GDM1 (cell line): ENCODE measurements at places on chromosomes 12 and 14.

DNA sequence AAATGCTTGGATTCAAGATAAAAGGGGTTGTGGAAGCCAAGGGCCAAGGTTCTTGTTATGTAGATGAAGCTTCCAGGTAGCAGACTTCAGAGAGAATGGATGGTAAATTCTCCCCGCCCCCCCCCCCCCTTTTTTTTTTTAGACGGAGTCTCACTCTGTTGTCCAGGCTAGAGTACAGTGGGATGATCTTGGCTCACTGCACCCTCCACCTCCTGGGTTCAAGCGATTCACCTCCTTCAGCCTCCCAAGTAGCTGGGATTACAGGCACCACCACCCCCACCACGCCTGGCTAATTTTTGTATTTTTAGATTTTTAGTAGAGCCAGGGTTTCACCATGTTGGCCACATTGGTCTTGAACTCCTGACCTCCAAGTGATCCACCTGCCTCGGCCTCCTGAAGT, 4.1 kb downstream of the DGLUCY start:
- no peak for DNase-seq

DNA sequence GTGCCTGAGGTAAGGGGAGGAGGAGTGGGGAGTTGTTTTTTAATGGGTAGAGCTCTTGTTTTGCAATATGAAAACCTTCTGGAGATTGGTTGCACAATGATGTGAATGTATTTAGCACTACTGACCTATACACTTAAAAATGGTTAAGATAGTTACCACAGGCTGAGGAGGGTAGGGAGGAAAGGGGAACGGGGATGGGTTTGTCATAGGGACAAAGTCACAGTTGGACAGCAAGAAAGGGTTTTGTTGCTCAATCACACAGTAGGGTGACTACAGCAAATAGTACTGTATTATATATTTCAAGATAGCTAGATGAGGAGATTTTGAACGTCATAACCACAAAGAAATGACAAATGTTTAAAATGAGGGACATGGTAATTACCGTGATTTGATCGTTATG, 1562.4 kb downstream of the AACS start:
- DNase-seq, result no peak

GRCh38 chr12:88870000-88870737, 289.9 kb upstream of the KITLG start:
- DNase-seq, result no peak

- no peak for DNase-seq
These were observed 60.0 kb upstream of the PNMA1 start for GRCh38 chr14:73774241-73774570.

GRCh38 chr14:98954349-98955000, 317.5 kb downstream of the BCL11B start:
- no peak for DNase-seq

- DNase-seq, result no peak
These were observed 41.5 kb downstream of the FRS2 start for GRCh38 chr12:69511469-69512267.

DNA sequence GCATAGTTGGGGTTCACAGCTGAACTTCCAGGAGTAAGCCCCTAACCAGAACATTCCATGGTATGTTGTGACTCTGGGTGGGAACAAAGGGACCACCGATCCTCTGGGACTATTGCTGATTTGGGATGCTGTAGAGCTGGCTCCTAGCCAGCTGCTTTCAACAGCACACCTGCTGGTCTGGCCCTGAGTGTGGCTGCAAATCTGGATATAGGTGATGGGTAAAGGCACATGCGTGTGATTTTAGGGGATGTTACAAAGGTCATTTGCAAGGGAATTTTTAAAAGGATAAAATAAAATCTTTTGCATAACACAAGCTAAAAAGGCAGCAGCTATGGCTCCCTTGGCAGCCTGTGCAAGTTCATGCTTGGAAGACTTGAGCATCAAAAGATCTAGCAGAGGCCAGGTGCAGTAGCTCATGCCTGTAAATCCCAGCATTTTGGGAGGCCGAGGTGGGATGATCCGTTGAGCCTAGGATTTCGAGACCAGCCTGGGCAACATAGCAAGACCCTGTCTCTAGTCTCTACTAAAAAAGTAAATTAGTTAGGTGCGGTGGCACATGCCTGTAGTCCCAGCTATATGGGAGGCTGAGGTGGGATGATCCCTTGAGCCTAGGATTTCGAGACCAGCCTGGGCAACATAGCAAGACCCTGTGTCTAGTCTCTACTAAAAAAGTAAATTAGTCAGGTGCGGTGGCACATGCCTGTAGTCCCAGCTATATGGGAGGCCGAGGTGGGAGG, 1.6 kb downstream of the ALDH2 start:
- DNase-seq, result no peak

DNA sequence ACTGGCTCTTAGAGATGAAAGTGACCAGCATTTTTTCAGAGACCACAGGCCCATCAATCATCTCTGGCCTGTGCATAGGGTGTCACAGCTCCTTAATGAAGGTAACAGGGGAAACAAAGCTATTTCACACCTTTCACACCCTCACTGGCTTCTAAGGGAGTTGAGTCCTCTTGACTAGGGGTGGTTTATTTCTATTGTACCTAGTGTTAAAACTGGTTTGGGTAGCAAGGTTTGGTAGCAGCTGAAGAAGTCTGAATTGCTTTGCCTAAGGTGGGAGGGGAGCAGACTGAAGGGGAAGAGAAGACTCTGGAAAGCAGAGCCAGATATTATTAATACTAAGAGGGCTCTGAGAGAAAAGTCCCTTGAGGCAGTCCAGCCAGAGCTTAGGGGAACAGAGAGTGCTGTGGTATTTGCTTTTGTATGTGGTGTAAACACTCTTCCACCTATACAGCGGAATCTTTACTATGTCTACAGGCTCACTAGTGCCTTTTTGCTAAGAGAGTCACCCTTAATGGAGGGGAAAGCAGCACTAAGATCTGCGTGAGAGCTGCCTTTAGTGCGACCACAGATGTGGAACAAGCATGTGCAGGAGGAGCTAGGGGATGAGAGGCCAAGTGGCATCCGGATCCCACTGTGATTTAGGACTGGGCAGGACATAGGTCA, 95.8 kb downstream of the STXBP6 start:
- no peak for DNase-seq

DNA sequence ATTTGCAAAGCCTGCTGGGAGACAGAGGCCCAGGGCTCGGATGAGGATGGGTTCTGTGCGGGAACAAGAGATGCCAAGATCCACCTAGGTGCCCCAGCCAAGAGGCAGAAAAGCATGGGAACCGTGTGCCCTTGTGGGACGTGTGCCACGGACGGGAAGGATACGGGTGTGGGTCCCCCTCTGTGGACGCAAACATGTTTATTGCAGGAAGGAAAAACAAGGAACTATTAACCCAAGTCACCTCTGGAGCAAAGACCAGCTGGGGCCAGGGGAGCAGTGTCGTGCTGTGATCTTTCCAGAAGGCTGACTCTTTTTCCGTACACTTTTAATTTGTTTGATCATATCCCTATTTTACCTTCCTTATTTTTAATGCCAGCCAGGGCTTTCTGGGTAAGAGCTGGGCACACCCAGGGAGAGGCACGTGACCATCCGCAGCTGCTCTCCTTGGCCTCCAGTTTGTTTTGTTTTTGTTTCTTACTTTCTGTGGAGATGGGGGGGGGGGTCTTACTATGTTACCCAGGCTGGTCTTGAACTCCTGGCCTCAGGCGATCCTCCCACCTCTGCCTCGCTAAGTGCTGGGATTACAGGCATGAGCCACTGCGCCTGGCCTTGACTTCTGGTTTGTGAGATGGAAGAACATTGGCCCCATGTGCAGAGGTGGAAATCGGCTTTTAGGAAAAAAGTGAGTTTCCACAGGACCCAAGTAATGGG, 20.7 kb downstream of the SCARB1 start:
- DNase-seq, result no peak

DNA sequence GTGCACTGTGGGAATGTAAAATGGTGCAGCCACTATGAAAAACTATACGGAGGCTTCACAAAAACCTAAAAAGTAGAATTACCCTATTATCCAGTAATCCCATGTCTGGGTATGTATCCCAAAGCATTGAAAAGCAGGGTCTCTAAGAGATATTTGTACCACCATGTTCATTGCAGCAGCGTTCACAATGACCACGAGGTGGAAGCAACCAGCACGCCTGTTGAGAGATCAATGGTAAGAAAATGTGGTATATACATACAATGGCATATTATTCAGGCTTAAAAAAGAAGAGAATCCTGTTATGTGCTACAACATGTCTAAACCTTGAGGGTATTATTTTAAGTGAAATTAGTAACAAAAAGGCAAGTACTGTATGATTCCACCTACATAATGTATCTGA, 910 bp upstream of the NOPCHAP1 start:
- no peak for DNase-seq

DNA sequence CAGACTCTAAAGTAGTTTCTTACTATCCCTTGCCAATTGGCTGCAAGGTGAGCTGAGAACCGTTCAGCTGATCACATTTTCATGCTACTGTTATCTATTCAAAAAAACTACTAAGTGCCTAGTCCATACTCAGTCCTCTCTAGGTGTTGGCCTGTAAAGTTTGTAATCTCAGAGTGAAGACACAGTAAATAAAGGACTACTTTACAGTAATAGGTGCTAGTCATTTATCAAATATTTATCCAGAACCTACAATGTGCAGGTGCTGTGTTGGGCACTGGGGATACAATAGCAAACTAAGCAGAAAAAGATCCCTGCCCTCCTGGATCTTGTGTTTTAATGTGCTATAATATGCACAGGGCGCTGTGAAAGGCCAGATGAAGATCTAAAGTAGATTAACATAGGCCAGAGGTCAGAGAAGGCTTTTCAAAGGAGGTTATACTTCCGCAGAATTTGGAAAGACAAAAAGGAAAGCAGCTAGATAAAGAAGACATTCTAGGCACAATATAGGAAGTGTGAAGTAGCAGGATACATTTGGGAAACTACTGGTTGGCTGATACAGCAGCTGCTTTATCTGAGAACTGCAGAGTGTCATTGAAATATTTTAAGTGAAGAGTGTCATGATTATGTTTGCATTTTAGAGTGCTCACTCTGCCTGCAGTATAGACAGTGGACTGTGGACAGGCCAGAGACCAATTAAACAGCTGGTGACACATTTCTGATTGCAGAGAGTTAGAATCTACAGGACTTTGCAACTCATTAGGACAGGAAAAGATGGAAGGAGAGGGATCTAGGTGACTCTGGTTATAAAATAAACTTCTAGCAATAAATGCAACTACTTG, 8.0 kb upstream of the ACTR10 start:
- no peak for DNase-seq

DNA sequence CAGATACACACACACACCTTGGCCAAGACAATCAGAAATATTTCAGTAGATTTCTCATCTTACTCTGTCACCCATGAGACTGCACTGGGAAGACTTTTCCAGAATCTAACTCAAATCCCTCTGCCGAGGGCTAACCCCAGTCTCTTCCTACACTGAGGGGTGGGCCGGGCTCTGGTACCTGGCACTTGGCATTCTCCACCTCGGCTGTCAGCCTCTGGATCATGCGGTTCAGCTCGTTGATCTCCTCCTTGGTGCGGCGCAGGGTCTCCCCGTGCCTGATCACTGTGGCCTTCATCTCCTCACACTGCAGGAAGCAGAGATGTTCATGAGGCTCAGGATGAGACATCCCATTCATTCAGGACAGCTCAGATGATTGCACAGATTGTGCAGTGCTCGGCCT, 4.9 kb downstream of the KRT83 start:
- no peak for DNase-seq

DNA sequence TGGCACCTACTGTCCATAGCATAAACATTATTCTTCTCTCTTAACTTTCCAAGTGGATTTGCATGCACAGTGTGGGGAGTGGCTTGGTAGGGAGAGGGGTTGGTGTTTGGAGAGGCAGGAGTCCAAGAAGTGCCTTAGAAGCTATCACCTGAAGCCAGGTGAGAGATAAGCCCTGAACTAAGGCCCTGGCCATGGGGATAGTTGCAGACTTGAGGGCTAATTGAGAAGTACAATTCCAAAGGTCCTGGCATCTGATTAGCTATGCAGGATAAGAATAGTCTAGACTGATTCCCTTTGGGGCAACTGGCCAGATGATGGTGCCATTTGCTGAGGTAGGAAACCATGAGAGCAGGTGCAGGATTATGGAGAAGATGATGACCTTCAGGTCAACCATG, 2.0 kb upstream of the PCK2 start:
- no peak for DNase-seq

DNA sequence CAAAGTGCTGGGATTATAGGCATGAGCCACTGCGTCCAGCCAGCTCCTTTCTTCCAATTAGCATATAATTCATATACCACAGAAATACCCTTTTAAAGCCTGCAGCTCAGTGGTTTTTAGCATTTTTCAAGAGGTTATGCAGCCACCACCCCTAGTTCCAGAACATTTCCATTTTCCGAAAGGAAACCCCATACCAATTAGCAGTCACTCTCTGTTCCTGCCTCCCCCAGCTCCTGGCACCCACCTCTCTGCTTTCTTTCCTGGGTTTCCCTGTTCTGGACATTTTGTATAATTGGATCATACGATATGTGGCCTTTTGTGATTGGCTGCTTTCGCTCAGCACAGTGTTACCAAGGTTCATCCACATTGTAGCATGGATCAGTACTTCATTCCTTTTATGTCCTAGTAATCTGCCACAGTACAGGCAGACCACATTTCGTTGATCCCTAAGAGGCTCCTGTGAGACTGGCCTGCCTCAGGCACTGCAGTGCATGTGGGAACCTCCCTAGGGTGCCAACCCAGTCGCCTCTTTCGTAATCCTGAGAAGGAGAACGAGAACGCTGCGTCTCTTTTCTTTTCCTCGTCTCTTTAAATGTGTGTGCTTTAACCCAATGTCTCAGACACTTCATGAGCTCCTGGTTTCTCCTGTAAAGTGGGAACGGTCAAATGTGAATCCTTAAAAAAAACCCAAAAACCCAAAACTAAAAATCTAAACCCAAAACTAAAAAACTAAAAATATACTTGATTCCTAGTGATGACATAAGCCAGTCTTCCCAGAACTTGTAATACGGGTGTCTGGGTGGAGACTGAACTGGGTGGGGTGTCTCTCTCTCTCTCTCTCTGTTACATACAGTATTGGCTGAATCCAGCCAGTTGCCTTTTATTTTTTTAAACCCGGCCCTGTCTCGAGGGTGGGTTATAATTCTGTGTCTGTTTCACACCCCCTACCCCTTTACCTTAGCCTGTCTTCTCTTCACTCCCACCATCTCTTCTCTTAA, 14.7 kb downstream of the AACS start:
- DNase-seq, result no peak

- DNase-seq, result no peak
These were observed 455.8 kb downstream of the PCNX1 start for GRCh38 chr14:71362920-71363584.

- no peak for DNase-seq
These were observed 8.9 kb downstream of the CORO1C start for GRCh38 chr12:108722463-108722862.
